Endothelial cell of umbilical vein (primary cell): ENCODE measurements at places on chromosomes 11 and 22.
A peak's percentile ranks its signal among the peaks of the same experiment; 100 is the strongest.

- DNase-seq = no peak
These were observed 2.2 kb upstream of the TNFRSF13C start for GRCh38 chr22:41928593-41929417.

DNA sequence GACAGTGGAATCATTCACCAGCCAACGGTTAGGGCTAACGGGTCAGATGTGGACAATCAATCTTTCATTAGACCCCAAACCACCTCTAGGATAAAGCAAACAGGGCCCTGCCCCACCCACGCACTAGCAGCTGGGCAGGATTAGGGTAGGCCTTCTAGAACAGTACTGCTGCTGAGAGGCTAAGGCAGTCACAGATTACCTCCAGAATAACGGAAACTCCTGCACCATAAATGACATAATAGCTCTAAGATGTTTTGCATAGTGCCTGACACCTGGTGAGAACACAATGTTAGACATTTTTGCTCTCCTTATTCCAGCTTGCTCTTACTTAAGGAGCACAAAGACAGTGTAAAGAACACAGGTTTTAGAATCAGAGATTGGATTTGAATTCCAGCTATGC, 1.8 kb downstream of the SYTL2 start:
- no peak for DNase-seq

GRCh38 chr11:77055101-77055561, 11.6 kb upstream of the CAPN5 start:
- no peak for DNase-seq

DNA sequence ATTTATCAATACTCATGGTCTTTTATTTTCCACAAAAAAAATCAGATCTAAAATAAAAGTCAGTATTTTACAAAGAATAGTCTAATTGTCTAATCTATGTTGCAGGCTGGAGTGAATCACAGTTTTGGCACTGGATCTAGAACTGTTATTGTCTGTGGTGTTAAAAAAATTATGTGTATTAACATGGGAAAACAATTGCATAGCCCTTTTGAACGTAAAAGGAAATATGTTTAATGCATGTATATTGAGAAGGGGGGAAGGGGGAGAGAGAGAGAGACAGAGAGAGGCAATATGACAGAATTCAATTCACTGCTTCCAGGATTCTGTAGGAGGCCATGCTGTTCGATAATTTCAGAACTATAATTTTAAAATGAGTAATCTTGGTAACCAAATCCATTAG, 324.9 kb upstream of the CCDC90B start:
- no peak for DNase-seq

- no peak for DNase-seq
These were observed 105.7 kb upstream of the LUZP2 start for GRCh38 chr11:24391167-24391566.

GRCh38 chr11:66335531-66336233, 552 bp downstream of the RIN1 start:
- DNase-seq = peak; percentile 53

DNA sequence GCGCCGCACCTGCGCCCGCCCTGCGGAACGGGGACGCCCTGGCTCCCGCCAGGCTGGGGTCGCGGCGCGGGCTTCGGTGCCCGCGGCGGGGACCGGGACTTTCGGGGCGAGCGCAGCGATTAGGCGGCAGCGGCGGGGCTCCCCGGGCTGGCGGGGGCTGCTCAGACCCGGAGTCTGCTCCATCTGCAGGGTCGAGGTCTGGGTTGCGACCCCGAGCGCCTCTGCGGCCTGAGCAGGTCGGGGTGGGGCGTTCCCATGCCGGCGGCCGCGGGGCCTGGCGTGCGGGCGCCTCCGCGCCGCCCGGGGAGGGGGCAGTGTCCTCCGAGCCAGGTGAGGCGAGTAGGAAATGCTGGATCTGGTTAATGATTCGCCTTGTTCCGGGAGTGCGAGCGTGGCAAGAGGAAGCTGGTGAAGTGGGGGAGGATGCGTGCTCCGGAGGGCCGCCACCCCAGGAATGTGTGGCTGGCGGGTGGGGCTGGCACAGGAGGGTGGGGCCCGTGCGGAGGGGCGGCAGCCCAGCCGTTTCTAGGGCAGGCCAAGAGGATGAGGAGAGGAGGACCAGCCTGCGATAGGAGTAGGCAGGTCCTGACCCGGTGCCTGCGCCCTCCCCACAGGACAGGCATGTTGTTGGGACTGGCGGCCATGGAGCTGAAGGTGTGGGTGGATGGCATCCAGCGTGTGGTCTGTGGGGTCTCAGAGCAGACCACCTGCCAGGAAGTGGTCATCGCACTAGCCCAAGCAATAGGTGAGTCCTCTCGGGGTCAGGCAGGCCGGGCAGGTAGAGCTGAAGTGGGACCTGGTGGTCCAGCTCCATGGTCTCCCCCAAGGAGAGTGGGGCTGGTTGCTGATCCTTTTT, 606 bp downstream of the RASSF7 start:
- DNase-seq = no peak

GRCh38 chr22:20153945-20154344, 3.1 kb upstream of the CCDC188 start:
- no peak for DNase-seq

GRCh38 chr11:100778166-100778785, 91.2 kb downstream of the ARHGAP42 start:
- DNase-seq = no peak

GRCh38 chr11:126491092-126491491, 135.6 kb downstream of the ST3GAL4 start:
- no peak for DNase-seq

DNA sequence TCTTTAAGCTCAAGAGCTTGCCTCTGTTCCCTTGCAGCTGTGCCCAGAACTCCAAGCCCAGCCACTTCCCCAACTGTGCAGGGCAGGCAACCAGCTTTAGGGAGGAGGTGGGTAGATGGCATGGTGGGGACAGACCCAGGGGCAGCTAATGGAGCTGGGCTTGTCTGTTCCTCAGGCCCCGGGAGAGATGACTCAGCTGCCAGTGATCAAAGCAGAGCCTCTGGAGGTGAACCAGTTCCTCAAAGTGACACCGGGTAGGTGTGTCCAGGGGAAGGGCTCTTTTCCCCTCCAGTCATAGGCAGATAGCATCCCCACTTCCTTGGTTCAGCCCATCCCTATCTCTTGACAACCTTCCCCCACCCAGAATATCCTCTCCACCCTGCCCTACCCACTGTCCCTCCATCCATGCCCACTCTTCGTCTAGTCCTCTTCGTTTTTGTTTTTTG, 32.4 kb downstream of the CREB3L1 start:
- no peak for DNase-seq

- DNase-seq = no peak
These were observed 4.9 kb downstream of the MMP13 start for GRCh38 chr11:102950622-102951081.

GRCh38 chr22:28017859-28018258, 98.8 kb upstream of the PITPNB start:
- no peak for DNase-seq

GRCh38 chr11:43403357-43404231, 44.9 kb downstream of the TTC17 start:
- no peak for DNase-seq

- DNase-seq = peak; percentile 87
These were observed 419.3 kb upstream of the NARS2 start for GRCh38 chr11:78993802-78994430.

DNA sequence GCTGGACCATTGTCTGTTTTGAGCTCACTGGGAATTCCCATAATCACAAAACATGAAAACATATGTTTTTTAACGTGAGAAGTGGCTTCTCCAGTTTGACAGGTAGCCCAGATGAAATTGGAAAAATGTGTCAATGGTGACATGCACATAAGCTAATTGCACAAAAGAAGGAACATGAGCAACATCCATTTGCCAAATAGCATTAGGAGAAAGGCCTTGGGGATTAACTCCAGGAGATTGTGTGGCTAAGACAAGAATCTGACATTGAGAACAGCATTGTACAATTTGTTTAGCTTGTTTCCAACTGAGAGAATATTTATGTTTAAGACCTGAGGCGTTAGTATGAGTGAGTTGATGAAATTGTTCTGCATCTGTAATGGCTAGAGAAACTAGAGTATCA, 147.0 kb upstream of the API5 start:
- DNase-seq = no peak

- no peak for DNase-seq
These were observed 16.8 kb upstream of the ACCSL start for GRCh38 chr11:44030996-44031395.

DNA sequence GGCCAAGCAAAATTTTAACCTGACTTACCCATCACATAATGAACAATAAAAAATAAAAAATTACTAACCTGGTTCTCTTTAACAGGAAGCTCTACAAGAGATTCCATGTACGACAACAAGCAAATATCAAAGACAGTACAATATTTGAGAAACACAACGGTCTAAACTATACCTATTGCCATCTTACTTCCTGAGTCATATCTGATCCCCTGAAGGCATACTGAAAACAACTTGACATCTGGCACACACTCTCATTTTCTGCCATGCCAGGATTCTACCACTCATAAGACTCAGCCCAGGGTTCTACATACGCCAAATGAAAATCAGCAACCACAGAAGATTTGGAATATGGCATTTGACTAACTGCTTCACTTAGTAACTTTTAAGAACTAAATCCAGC, 13.8 kb downstream of the DENND5A start:
- no peak for DNase-seq

- peak; percentile 37 for DNase-seq
These were observed at the start of gene MDK for GRCh38 chr11:46381048-46381818. MDK (plus strand) TSS chr11:46381669; CDS start chr11:46382058, 389 bp downstream.

DNA sequence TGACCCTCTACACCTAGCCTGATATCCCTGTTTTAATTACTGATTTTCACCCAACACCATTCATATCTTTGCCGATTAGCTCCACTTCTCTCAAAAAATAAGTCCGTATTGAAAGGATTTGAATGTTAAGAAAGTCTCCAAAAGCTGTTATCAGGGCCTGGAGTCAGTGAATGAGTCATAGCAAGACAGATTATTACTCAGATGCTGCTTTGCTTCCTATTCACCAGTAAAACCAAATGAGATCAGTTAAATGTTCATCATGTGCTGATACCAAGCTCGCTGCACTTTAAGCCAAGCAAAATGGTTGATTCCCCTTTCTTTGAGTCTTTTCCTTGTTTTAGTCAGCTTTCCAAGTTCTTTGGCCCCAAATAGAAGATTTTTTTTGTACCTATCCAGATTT, 228.4 kb downstream of the FAT3 start:
- no peak for DNase-seq

GRCh38 chr22:47128622-47129215, 366.3 kb downstream of the TBC1D22A start:
- DNase-seq = no peak
